SHP77 treated with DMSO at 0.1 percent for 48 hours (cell line): ENCODE measurements at places on chromosomes 6 and 20.

DNA sequence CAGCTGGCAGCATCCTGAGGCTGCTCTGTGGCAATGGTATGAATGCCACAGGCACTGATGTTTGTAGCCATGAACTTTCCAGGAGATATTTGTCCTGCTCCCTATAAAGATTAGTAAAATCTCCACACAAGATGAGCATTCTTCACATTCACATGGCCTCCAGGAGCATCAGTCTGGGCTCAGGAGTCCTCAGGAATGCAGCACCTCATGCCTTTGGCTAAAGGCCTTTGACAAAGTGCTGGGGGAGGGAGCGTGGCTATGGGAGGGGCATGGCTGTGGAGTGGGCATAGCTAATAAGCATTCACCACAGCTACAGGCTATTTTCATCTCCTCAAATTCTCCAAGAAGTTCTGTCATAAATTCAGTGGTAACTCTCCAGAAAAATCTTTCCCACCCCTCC is 90.5 kb upstream of the LY86 start:
- no peak for DNase-seq

GRCh38 chr6:25157842-25158241 is 121.3 kb upstream of the CARMIL1 start:
- no peak for DNase-seq

GRCh38 chr6:29626948-29627754 is 5.8 kb downstream of the GABBR1 start:
- no peak for DNase-seq

GRCh38 chr6:56242346-56242745 is 5.0 kb downstream of the COL21A1 start:
- DNase-seq: no peak

GRCh38 chr6:166112580-166112979 is 55.1 kb downstream of the TBXT start:
- peak; percentile 36 for DNase-seq
